Effector memory CD8-positive, alpha-beta T cell (primary cell): ENCODE measurements at places on chromosomes 11 and 22.

DNA sequence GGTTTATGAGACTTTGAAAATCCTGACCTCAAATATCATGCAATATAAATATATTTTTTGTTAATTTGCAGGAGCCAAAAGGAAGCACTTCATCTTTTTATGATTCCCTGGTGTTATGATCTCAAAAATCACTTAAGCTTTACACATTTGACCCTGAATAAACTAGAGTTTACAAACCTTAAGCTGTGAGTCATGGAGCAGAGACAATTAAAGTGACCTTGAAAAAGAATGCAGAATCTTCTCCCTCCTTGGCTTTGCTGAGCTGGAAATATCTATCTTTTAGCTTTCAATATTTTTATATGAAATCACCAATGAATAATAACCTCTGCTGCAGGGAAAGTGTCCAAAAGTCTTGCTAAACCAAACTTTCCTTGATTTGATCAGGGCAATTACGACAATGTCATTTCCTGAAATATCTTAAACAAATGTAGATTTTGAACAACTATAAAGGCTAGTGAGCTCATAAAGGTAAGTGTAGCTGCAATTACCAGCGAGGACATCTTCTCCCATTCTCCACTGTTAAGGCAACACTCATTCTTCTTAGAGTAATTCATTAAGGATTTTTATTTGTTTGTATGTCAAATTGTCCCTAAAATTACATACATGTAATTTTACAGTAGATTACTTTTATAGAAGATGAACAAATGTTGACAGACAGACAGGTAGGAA lies 747.0 kb upstream of the LUZP2 start:
- DNase-seq: no peak

DNA sequence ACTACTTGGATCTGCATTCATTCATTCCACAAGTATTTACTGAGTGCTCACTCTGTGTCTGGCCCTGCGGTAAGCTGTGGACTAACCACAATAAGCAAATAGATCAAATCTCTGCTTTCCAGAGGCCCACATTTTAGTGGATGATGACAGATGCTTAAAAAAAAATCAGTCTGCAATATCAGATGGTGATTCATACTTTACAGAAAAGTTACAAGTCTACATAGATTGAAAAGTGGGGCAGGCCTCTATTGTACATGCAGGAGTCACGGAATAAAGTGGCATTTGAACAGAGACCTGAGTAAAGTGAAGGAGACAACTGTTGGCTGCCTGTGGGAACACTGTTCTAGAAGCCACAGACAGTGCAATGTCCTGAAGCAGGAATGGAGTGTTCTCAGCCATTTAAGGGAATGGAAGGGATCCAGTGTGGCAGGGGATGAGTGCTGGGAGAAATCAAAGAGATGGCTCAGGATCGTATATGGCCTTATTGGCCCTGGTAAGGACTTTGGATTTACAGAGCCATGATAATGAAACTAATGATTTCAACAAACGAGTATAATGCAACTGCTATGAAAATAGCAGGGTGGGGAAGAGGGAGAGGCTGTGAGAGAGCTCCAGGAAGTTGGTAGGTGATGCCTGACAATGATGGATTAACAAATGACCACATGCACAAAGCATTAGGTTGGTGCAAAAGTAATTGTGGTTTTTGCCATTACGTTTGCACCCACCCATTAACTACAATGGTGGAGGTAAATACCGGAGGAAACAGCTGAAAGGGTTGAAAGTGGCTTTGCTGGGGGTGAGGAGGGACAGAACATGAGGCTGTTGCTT lies 31.1 kb downstream of the TMEM45B start:
- no peak for DNase-seq

DNA sequence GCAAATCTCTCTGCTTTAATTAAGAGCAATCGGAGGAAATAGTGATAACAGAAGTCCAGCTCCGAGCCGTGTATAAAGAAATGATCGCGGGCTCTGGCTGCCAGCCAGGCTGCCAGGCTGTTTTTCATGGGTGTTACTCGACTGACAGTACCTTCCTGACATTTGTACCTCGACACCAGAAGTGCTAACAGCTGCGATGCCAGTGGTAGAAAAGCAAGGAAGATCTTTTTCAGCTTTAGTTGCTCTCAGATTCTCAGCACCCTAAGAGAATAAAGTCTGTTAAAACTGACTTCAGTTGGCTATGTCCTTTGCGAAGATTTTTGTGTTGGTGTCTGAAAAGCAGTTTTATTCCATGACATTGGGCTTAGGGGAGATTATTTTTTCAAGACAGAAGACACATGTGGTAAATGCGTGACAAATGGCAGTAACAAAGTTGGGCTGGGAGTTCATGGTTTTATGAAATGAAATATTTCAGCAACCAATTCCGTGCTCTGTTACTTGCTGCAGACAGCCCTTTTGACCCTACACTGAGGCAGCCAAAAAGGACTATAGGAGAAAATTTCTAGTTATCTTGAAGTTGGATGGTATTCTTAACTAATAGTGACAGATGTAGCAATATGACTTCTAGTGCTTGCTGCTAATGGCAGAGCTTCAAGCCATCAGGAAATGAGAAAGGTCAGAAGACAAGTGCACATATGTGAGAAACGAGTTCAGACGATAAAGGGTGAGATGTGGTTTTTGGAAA lies 296.2 kb downstream of the CNTN5 start:
- no peak for DNase-seq

- DNase-seq: no peak
Observed at GRCh38 chr11:20048246-20048645, 112.0 kb downstream of the DBX1 start.

DNA sequence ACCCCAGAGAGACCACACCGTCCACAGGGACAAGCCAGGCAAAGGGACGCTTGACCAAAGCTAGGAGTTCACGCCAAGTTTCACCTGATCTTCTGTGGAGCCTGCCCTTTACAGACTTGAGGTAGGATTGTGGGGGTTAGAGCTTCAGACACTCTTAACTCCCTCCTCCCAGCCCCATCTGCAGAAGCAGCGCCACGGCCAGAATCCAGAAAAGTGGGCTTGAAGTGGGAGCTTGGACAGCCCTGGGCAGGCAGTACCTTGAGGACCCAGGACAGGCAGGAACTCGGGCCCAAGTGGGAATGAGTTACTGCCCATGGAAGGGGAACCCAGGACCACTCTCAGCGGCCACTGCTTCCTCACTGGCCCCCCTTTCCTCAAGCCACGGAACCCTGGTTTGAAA lies 695.9 kb downstream of the TBC1D22A start:
- no peak for DNase-seq

DNA sequence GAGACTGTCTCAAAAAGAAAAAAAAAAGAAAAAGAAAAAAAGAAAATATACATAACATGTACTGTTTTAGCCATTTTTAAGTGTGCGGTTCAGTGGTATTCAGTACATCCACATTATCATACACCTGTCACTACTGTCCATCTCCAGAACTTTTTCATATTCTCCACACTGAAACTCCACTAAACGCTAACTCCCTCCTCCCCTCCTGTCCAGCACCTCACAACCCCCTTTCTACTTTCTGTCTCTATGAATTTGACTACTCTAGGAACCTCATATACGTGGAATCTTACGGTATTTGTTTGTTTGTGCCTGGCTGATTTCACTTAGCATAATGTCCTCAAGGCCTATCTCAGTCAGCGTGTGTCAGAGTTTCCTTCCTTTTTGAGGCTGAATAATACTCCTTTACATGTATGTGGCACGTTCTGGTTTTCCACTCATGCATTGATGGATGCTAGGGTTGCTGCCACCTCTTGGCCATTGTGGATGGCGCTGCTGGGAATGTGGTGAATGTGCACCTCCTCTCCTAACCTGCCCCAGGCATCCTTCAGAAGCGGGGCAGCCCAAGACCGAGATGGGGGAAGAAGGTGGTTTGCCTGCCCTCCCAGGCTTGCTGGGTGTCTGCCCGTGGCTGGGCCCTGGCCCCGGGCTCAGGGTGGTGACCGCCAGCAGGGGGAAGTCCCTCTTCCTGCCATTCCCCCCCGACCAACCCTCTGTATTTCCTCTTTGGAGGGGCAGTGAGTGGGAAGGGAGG lies 60.5 kb downstream of the BCR start:
- DNase-seq: no peak

DNA sequence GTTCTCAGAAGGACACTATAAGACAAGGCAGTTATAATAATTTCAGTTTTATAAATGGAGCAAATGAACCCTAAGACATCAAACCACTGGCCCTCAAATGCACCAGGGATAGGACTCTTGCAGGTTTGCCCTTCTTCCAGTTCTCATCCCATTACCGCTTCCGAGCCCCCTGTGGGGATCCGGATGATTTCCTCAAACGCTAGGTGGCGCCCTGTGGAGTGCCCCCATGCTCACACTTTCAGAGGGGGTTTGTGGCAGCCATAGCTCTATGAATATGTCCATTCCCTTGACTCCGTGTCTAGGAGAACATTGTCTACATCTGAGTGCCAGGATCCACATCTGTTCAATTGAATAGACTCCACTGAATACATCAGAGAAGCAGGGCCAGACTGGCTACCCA lies 816.3 kb downstream of the NTM start:
- no peak for DNase-seq

GRCh38 chr22:29720811-29721323 lies 1.1 kb downstream of the CABP7 start:
- DNase-seq: no peak

GRCh38 chr11:82944198-82944597 lies 42.7 kb downstream of the DDIAS start:
- no peak for DNase-seq

GRCh38 chr11:133934096-133934495 lies 22.7 kb downstream of the IGSF9B start:
- DNase-seq: no peak

DNA sequence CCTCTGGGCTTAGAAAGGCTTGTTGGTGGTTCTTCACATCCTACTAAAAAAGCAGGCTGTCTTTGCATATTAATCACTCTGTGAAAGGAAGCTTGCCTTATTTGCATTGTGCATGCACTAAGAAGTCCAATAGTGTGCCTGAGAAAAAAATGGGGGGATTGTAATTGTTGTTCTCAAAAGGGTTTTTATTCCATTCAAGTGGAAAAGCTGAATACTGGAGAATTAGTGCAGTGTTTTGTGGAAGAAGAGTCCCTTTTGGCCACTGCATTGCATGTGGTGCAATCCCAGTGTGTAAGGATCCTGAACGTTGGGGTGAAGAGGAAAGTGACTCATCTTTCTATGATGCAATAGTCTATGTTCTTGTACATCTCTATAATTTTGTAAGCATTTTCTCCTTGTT lies 16.5 kb downstream of the NCAM1 start:
- no peak for DNase-seq
